ENCODE measurements at places on chromosomes 5 and 9. TPM values are rescaled to one million over a fixed set of nuclear protein-coding genes. Genes with fewer than 3 reads are reported as not detected.

The SECISBP2 gene
- 42.0 TPM for total RNA-seq

The PCDHGC5 gene
- total RNA-seq: 0.24 TPM

The ARPC5L gene
- total RNA-seq: 36.8 TPM

DNA sequence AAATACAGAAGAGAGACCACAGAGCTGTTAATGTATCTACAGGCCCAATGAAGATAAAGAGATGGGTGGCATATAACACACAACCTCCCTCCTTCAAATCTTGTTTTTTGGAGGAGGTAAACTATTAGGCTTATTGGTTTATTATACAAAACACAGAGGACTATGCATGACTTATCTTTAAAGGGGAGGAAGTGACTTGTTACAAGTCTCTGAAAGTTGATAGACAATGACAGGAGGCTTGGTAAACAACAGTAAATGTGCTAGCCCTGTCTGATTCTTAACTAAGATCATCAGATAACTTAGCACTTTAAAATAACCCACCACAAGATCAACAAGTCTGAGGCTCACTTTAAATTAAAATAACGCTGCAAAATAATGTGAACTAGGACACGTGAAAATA, 219.0 kb downstream of the MLLT3 start:
- no peak for DNase-seq

DNA sequence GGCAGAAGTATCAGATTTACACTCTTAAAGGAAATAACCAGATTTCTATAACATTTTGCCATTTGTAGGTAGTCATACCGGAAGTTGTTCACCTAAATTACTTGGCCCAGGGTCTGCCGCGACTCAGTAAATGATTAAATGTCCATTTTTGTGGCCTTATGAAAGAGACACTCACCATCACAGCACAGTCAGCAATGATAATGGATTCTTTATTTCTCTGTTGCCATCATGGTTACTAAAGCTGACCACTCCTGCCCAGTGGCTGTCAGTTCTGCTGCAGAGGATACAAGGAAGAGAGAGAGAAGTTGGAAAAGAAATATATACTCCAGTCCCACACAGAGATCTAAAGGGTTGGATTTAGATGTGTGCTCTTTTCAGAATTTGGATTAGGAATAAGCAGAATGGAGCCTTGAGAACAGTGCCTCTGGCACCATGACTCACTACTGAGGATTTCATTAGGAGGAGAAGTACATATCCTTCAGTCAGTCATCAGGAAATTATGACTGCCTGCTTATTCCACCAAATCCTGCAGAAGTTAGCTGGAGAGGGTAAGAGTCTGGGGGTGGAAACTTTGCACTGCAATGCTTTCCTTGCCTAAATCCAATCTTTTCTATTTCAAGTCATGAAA, 72.8 kb upstream of the EFNA5 start:
- no peak for DNase-seq

GRCh38 chr9:79551994-79552393, 19.8 kb upstream of the TLE4 start:
- no peak for DNase-seq

DNA sequence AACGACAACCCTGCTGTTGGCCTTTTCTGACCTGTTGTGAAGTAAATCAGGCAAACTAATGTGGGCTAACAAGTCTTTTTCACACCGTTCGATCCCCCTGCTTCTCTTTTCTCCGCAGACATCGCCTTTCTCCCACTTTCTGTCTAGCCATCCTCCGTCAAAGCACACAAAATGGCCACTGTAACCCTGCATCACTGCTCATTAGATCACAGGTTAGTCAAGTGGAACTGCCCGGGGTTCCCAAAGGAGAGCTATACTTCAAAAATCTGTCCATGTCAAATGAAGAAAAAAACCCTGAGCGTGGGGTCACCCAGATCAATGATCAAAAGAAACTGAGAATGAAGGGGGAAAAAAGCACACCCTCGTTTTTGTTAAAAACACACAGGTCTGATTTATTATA, 212.1 kb downstream of the ARL15 start:
- no peak for DNase-seq

Measured in glomerular endothelial cell (primary cell).